ENCODE measurements at places on chromosomes 16 and 17.

- DNase-seq = no peak
Measured at GRCh38 chr16:69794486-69794885, 32.4 kb downstream of the WWP2 start.

- DNase-seq = no peak
Measured at GRCh38 chr17:39775031-39775430, 37.3 kb downstream of the GRB7 start.

DNA sequence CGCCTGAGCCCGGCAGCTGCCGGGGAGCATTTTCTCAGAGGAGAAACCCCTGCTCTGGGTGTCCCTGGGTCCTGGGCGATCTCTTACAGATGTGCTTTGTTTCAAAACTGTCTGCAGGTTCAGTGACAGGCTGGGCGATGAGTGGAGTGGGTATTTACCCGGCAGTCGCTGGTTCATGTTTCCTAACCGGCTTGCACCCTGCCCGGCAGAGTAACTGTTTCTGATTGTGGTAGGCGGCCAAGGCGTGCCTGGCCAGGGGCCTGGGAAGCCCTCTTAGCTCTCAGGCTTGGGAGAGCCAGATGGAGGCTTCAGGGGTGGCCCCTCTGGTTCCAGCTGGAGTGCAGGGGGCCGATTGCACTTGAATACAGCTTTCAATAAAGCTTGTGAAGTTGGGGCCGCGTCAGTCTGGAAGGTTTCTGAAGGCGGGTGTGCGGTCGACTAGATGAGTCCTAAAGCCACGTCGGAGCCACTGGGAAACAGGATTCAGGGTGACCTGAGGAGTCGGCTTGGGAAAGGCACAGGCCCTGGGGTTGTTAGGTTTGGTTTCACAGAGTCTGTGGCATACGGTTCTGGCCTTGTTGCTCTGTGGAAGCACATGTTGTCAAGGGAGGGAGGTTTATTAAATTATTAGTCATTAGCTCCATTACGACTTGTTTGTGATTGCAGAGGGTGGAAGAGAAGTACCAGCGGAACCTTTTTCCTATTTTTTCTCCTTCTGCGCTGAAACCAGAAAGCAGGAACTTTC is 1.4 kb downstream of the BAIAP2 start:
- DNase-seq = no peak

DNA sequence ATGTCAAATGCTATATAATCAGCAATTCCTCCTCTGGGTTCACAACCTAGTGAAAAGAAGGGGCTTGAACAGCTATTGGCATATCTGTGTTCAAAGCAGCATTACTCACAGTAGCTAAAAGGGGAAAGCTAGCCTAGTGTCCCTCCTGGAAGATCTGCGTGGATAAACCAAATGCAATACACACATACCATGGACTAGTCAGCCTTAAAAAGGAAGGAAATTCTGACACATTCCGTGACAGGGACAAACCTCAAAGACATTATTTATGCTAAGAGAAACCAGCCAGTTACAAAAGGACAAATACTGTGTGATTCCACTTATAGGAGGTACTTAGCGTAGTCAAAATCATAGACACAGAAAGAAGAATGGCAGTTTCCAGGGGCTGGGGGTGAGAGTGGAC is 90.1 kb downstream of the XYLT1 start:
- peak; percentile 3 for DNase-seq

GRCh38 chr17:76735006-76735405 is 2.1 kb downstream of the SRSF2 start:
- no peak for DNase-seq
